Panc1 (cell line): ENCODE measurements at places on chromosomes 11 and 22.

- DNase-seq: no peak
Observed at GRCh38 chr11:116336540-116336939, 436.2 kb downstream of the BUD13 start.

GRCh38 chr22:46415776-46416519 is 80.4 kb downstream of the TRMU start:
- DNase-seq: no peak

DNA sequence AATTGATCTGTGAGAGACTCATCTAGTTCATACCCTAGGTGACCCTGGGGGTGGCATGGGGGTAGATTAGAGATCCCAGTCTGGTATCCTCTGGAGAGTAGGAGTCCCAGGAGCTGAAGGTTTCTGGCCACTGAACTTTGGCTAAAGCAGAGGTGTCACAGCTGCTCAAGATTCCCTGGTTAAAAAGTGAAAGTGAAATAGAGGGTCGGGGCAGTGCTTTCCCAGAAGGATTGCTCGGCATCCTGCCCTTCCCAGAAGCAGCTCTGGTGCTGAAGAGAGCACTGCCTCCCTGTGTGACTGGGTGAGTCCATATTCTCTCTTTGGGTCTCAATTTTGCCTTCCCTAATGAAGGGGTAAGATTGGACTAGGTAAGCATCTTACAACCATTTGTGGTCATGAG is 653 bp downstream of the IL18BP start:
- no peak for DNase-seq

DNA sequence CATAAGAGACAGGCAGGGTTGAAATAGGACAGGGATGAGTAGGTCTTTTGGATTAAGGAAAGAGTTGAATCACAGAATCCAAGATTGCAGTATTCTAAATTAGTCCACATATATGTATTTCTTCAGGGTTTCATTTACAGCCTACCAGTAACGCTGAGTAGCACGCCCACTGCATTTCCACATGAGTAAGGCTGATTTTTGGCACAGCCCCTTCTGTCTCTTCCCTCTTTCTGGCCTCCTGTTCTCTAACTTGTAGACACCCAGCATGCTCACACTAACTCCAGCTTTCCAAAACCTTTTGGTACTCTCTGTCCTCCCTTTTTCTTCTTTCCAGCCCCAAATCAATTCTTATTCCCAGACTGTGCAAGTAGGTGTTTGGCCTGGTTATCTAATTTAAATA is 3.7 kb upstream of the SIK2 start:
- DNase-seq: no peak

DNA sequence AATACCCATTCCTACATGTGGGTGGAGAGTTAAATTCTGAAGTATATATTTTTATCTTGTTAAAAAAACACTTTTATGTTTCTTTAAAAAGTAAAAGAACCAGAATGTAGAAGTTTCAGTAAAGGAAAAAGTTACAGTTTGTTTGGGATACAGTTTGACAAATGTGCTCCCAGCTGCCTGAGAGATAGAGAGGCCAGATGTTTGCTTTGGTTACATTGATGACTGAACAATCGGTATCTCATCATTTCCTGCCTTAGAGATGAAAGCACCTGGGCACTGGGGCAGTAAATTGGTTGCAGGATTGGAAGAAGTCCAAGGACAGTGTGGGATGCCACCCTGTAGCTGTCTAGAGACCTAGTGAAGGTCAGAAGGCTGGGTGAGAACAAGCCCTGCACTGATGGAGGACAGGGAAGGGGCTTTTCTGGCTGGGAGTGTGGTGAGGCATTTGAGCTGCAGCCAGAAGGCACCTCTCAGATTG is 16.6 kb downstream of the MED15 start:
- DNase-seq: no peak

DNA sequence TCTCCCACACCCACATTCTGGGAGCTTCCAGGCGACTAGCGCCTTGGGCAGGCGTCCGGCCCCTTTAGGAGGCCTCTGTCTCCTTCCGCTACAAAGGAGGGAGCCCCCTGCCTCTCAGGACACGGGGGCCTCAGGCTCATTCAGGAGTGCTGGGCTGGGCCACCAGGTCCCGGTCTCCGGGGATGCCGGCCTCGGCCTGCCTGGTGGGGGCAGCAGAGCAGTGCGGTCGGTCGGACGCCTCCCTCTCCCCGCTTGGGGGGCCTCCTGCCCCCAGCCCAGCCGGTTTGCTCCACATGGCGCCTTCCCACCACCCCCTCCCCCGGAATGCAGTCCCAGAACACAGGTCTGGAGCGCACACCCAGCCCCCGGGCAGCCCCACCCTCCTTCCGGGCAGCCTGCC is 21.9 kb downstream of the MRPL23 start:
- DNase-seq: no peak

GRCh38 chr22:48438096-48438495 is 1389.6 kb downstream of the BRD1 start:
- DNase-seq: no peak

DNA sequence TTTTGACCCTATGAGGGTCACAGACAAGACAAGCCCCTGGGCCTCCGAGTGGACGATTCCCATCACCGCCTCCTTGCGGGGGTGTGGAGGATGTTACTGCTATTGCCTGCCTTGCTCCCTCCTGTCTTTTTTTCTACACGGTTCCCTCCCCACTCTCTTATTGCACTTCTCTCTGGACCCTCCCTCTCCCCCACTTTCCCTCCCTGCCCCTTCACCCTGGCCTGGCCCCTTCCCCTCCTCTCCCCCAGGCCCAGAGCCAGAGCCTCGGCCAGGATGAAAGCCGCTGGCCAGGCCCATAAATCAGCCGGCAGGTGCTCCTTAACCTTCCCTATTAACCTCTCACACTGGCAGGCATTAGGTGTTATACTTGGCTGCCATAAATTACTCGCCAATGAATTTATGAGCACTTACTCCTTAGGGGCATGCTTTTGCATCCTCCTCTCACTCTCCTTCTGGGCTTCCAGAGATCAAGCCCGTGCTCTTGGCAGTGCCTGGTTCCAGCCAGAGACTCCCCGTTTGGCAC is 18.3 kb upstream of the ALX4 start:
- no peak for DNase-seq

DNA sequence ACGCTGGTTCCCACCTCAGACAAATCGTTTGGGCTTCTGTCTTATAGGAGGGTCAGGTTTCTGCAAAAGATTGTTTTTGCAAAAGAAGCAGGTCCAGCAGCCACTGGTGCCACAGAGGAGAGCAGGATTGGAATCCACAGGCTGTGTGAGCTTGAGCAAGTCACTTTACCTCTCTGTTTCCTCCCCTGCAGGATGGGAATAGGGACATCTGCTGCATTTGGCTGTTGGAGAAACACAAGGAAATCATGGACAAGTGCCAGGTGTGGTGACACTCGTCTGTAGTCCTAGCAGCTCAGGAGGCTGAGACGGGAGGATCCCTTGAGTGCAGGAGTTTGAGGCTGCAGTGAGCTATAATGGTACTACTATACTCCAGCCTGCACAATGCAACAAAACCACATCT is 422.6 kb downstream of the MN1 start:
- DNase-seq: no peak

- DNase-seq: no peak
Observed at GRCh38 chr11:67466367-67466766, 2.7 kb downstream of the TMEM134 start.

DNA sequence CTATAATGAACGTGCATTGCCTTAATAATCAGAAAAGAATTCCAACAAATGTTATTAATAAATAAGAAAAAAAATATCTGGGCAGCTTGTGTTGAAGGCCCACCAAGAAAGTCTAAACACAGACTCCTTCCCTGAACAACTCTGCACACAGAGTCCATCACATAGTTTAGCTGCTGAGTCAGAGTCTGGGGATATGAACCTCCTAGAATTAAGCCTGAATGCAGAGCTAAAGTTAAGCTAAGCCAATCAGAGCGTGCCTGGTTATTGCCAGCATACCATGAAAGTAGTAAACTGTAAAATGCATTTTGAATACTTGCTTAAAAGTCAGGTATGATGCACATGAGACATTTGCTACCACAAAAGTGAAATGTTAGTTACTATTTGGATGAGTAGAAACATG is 25.6 kb upstream of the TENM4 start:
- DNase-seq: no peak

DNA sequence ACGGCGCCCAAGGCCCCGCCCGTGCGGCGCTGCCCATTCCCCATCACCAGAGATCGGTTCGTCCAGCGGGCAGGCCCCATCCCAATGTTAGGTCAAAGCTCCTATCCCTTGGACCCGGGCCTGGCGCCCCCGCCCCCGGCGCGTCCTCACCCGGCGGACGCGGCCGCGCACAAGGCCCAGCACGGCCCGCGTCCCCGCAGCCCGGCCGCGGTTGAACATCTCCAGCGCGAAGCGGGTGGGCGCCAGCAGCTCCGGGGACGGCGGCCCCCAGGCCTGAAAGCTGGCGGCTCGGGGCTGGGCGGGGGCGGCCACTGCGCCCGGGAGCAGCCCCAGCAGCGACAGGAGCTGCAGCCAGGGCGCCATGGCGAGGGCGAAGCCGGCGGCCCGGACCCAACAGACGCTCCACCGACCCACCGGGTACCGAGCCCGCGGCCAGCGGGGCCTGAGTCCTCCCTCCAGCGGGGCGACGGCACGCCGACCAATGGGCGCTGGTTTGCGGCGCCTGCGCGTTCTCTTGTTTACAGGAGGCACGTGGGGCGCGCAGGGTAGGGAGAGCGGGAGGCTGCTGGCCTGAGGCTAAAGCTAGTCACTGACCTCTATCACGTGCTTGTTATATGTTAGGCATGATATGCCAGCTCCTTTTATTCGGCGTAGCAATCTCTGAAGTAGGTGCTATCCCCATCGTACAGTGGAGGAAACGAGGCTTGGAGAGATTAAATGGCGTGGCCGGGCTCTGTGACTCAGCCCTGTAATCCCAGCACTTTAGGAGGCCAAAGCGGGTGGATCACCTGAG is at the start of gene CTSF:
Gene CTSF, minus strand, starts transcription at position 483 of the 793 bp plus-strand sequence. Its CDS starts 120 bp downstream, at position 363.
- DNase-seq: peak; percentile 28

DNA sequence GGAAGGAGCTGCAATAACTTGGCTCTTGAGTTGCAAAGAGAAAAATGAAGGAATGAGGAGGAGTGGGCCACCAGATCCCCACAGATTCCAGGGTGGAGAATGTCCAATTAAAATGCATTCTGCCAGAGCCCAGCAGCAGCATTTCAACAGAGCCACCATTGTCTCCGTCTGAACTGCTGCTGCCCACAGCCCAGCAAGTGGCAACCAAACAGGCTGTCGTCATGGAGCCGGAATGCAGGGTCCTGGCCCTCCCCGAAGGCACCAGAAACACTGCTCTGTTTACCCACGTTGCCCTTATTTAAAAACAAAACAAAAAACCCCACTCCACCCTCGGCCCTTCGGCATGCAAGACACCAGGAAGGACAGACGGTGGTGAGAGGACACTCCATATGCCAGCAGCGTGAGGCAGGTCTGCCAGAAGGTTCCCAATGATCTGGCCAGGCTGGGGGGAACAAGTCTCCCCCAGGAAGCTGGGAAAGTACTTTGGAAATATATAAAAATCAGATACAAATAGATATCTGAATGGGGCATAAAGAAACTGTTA is 32.5 kb downstream of the PLEKHA7 start:
- DNase-seq: no peak

- DNase-seq: no peak
Observed at GRCh38 chr11:1781593-1781975, 17.9 kb upstream of the CTSD start.

DNA sequence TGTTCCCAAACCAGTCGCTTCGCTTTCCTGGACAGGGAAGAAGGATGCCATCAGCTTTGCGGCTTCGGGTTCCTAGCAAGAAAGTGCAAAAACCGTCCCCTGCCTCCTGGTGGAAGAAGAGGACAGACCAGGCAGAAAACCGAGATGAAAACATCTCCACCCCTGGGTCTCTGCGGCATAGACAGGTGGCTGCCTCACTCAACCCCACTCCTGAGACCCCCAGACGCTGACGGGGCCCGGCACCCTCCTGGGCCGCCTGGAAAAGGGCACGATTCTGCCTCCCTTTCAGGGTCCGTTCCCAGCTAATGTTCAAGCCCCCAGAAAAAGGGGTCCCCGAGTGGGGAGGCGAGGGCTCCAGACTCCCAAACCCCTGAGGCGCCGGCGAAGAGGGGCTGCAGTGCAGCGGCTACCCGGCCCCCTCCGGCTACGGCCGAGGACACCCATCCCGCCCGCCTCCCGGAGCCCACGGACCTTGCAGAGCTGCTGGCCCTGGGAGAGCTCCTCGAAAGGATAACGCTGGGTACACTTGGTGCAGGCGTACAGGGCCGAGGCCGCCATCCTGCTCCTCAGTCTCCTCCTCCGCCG is 569 bp downstream of the FAM76B start:
- DNase-seq: no peak
